ENCODE measurements at places on chromosomes 7 and 10.
A peak's percentile ranks its signal among the peaks of the same experiment; 100 is the strongest.

DNA sequence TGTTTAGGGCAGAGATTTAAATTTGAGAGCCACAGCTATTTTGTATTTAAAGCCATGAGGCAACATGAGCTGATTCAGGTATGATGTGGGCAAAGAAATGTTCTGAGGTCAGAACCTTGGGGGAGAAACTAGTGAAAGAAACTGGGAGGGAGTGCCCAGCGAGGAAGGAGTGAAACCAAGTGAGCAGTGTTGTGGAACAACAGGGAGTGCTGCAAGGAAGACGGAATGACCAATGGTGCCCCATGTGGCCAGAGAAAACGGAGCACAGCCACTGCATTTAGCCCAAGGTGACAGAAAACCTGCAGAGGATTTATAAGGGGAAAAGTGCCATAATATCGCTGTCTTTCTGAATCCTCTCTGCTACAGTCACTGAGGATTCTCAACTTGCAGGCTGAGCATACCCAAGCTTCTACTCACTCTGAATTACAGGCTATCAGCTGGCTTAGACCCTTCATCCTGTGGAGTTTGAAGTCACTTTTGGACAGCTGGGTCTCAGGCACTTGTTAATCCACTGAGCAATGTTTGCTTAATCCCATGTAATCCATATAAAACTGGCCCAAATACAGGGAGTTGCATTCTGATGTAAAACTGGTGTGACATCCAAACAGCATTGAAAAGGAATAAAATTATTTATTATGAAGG is 777.3 kb downstream of the CCSER2 start:
- peak; percentile 70 for DNase-seq

DNA sequence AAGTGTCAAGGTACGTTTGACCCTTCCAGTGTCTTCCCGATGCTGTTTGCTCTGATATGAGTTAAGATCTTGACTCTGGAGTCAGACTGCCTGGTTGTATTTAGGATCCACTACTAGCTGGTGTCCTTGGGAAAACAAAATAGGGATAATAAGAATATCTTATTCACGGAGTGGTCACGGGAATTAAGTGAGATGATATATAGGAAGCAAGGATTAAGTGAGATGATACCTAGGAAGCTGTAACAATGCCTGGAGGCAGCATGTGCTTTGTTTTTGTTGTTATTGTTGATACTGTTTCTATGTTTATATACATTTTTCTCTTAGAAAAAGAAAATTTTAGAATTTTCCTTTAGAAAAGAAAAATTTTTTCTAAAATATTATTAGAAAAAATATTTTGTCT is 87.0 kb downstream of the LYZL1 start:
- no peak for DNase-seq

- DNase-seq, result no peak
These were observed 7.3 kb downstream of the GTPBP4 start for GRCh38 chr10:995559-995926.

GRCh38 chr7:152330827-152331226 is 105.0 kb downstream of the KMT2C start:
- no peak for DNase-seq

DNA sequence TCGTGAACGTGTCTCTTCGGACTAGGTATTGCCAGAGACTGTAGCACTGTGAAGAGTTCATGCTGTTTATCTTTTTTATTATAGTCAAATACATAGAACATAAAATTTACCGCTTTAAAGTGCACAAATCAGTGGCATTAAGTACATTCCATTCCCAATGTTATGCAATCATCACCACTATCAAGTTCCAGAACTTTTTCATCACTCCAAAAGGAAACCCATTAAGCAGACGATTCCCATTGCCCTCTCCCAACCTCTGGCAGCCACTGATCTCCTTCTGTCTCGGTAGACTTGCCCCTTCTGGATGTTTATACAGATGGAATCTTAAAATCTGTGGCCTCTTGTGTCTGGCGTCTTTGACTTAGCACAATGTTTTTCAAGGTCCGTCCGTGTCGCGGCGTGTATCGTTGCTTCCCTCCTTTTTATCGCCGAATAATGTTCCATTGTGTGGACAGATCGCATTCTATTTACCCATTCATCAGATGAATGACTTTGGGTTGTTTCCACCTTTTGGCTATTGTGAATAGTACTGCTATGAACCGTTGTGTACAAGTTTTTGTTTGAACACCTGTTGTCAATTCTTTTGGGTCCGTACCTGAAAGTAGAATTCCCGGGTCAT is 2.7 kb downstream of the PROSER2 start:
- no peak for DNase-seq

- no peak for DNase-seq
These were observed 262.7 kb downstream of the CELF2 start for GRCh38 chr10:11280187-11280932.

DNA sequence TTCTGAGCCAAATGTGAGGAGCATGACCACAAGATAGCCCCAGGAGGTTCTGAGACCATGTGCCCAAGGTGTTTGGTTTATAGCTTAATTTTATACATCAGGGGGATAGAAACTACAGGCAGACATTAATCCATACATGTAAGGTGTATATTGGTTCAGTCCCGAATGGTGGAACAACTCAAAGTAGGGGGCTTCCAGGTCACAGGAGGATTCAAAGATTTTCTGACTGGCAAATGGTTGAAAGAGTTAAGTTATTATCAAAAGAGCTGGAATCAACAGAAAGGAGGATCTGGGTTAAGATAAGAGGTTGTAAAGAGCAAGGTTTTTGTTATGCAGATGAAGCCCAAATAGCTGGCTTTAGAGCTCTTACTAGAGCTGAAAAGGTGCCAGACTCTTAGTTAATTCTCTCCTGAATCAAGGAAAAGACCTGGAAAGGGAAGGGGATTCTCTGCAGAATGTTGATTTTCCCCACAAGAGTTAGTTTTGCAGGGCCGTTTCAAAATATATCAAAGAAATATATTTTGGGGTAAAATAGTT is 640.0 kb downstream of the IPMK start:
- no peak for DNase-seq

DNA sequence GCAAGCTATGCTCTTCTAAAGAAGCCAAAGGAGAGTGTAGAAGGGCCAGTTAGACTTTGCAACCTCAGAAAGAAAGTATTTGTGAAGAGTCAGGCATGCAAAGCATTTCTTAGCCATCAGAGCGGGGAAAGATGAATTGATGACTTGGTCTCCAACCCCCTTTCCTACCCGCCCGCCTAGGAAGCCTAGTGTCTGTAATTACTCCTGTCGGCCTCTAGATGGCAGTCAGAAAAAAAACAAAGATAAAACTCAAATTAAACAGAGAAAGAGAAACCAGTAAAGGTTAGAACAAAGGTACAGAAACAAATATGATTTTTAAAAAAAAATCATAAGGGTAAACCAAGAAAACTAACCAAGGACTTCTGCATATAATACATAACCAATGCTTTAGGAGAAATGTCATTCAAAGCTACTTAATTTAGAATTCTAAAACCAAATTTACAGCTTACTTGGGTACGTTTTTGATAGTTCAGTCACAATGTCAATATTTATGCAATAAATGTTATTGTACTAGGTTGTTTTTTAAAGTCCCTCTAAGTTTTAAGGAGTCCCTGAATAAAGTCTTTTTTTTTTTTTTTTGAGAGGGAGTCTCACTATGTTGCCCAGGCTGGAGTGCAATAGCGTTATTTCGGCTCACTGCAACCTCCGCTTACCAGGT is 97.6 kb downstream of the LYZL1 start:
- DNase-seq, result no peak

DNA sequence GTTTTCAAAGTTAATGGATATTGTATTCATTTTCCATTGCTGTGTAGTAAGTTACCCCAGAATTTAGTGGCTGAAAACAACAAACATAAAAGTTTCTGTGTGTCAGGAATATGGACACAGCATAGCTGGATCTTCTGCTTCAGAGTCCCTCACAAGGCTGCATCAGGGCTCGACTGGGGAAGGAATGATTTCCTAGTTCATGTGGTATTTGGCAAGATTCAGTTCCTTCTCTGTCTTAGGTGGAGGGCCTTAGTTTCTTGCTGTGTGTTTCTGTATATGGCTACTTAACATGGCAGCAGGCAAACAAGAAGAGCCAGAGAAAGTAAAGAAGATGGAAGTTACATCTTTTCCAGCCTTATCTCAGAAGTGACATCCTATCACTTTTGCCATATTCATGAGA is 51.1 kb downstream of the TPST1 start:
- no peak for DNase-seq

GRCh38 chr10:108399465-108399864 is 1235.0 kb upstream of the SORCS1 start:
- no peak for DNase-seq

GRCh38 chr7:106062521-106062931 is 49.6 kb downstream of the SYPL1 start:
- no peak for DNase-seq

Measured in thyroid gland (tissue), 4 donors.